Memory B cell (primary cell): ENCODE measurements at places on chromosomes 3 and 15.

DNA sequence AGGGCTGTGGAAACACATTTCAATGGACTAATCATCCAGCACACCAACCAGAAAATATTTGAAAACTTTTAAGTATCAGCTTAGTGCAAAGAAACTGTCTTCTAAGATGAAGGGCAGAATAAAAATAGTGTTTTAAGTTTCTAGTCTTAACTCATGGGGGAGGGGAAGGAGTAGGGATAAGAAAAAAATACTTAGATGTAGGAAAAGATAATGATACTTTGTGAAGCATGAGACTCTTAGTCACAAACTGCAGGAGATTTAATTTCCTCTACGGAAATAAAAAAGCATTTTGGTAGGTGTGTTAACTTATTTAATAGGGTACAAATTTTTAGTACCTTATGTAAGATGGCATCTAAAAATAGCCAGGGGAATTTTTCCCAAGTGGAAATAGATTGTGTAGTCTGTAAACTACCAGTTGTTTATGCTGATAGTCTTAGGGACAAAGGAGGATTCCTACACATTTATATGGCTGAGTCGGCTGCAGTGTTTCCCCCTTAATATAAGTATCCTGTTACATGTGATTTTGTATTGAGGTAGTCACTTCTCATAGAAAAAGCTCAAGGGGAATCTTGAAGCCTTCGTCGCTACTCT is 78.2 kb upstream of the GBE1 start:
- no peaks in the 10 kb centered on the region for H3K27me3 ChIP-seq
- H3K4me1 ChIP-seq, result peaks cover 5% of the 10 kb centered on the region
- DNase-seq, result no peak
- no peak overlapping the region for H3K27ac ChIP-seq

DNA sequence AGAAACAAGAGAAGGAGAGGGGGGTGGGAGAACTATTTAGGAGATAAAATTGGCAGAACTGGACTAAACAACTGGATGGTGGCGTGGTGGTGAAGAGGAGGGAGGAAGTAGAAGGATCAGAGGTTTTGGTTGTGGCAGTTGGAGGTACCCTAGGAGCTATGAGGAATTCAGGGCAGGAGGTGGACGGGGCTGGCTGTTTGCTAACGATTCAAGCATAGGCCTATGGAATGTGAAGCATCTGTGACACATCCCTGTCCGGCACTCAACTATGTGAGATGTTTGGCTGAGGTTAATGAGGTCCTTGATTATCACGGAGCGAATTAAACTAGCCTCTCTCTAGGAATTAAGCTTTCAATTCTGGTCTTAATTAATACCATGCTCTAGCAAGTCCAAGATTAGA is 13.5 kb downstream of the TARS3 start:
- H3K4me3 ChIP-seq, result no peak overlapping the region
- DNase-seq, result no peak
- peaks cover 42% of the 10 kb centered on the region for H3K36me3 ChIP-seq
- H3K27ac ChIP-seq, result no peak overlapping the region

GRCh38 chr3:150603980-150604319 is 829 bp downstream of the SELENOT start:
- peaks cover 49% of the 10 kb centered on the region for H3K4me1 ChIP-seq
- peaks cover 9% of the 10 kb centered on the region for H3K36me3 ChIP-seq
- no peak for DNase-seq

GRCh38 chr3:60269377-60269776 is 981.9 kb downstream of the FHIT start:
- H3K27me3 ChIP-seq, result no peaks in the 10 kb centered on the region
- no peak for DNase-seq
- H3K4me1 ChIP-seq, result peaks cover 2% of the 10 kb centered on the region
- H3K4me3 ChIP-seq, result no peak overlapping the region
- H3K27ac ChIP-seq, result no peak overlapping the region
- no peaks in the 10 kb centered on the region for H3K36me3 ChIP-seq

- H3K27ac ChIP-seq, result no peak overlapping the region
- DNase-seq, result no peak
- no peaks in the 10 kb centered on the region for H3K4me1 ChIP-seq
Observed at GRCh38 chr3:155334914-155335723, 41.6 kb upstream of the STRIT1 start.

DNA sequence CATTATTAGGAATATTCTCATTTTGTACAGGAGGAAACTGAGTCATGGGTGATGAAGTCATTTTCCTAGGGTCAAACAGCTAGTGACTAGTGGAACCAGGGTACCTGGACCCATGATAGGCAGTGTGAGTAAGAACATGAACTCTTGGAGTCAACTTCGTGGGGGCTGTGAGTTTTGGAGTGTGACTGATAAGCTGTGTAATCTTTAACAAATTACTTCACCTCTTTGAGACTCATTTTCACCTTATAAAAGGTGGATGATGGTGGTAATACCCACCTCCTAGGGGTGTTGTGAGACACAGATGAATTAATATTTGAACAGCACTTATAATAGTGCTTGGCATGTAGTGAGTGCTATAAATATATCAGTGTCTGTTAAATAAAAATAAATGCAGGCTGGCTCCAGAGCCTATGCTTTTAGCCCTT is 9.1 kb downstream of the SEMA6D start:
- no peak overlapping the region for H3K4me3 ChIP-seq
- no peak for DNase-seq
- no peaks in the 10 kb centered on the region for H3K36me3 ChIP-seq
- H3K27ac ChIP-seq, result no peak overlapping the region
- peaks cover 2% of the 10 kb centered on the region for H3K27me3 ChIP-seq
- H3K4me1 ChIP-seq, result no peaks in the 10 kb centered on the region

GRCh38 chr3:117695871-117696645 is 986.5 kb downstream of the TUSC7 start:
- no peak for DNase-seq
- H3K27ac ChIP-seq, result no peak overlapping the region
- peaks cover 5% of the 10 kb centered on the region for H3K27me3 ChIP-seq
- no peaks in the 10 kb centered on the region for H3K4me1 ChIP-seq
